ENCODE measurements at places on chromosomes 5 and 9.

- DNase-seq = no peak
These were observed 495.2 kb downstream of the TLE4 start for GRCh38 chr9:80066931-80067330.

GRCh38 chr5:178547753-178548415, 42.3 kb downstream of the COL23A1 start:
- no peak for DNase-seq

- DNase-seq = no peak
These were observed 113.4 kb upstream of the CNTLN start for GRCh38 chr9:17021387-17021970.

GRCh38 chr9:137671721-137672120, 52.9 kb downstream of the EHMT1 start:
- no peak for DNase-seq

GRCh38 chr9:18268381-18268780, 205.6 kb upstream of the ADAMTSL1 start:
- DNase-seq = no peak

GRCh38 chr9:93585695-93586094, 9.3 kb downstream of the PHF2 start:
- DNase-seq = no peak

DNA sequence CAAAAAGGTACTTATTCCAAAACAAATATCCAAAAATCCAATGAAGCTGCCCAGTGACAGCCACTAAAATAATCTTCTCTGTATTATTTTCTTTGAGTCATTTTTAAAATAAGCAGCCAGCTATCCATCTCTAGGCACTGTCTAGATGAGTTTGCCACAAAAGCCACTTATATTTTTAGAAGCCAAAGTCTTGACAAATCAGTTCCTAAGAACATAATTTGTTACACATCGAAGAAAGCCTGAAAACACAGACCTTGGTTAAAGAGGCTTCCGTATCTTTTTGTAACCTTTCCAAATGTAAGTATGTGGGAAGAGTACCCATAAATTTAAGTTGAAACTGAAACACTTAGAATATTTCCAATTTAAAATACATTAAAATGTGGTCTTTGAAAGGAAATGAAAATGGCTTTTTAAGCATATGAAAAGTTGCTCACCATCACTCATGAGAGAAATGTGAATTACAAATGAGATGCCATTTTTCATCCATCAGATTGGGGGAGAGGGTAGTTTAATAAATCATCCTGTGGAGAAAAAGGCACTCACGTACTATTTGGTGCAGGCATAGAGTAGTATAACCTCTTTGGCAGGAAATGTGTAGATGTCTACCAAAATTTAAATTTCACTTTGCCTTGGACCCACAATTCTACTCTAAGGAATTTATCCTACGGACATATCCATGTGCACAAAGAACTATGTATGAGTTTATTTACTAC, 180.4 kb downstream of the MLLT3 start:
- DNase-seq = no peak

DNA sequence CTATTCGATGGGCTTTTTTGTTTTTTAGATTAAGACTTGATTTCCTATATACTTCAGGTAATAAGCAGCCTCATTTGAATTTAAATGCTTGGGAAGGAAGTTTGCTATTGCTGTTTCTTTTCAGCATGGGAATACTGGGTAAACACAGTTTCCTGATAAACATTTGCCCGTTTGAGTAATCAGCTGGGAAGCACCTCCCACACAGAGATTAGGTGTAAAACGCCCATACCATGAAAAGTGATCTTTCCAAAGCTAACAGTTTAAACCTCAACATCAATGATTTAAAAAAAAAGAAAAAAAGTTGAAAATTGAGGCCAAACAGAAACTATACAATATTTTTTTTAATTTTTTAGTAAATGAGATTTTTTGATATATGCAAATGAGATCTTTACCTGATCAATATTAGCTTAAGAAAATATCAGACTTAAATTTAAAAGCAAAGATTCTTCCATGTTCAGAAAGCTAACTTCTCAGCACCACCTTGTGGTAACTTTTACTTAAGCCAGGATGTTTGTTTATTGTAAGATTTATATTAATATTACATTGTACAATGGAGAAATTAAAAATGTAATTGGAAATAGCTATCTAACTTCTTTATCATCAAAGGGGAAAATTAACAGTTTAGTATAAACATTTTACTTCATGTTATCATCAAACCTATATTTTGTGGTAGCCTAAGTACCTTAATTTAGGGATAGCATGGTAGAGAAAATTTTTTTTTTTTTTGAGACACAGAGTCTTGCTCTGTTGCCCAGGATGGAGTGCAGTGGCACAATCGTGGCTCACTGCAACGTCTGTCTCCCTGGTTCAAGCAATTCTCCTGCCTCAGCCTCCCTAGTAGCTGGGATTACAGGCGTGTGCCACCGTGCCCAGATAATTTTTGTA, 39.8 kb downstream of the F2RL2 start:
- DNase-seq = no peak

GRCh38 chr5:78757269-78758053, 108.9 kb upstream of the LHFPL2 start:
- DNase-seq = no peak

DNA sequence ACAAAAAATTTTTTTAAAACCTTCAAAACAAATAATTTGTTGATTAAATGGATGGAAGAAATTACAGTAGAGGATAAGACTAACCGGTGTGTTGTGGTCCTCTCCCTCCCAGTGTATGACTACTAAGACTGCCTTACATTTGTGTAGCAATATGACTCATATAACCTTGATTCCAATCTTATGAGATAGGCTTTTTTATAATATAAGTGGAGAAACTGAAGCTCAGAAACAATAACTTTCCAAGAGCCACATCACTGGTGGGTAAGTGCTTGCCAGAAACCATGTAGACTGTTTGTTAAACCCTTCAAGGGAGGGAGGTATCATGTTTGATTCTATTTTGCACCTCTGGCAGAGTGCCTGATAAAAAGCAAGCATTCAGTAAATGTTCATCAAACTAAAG, 47.5 kb downstream of the NLN start:
- DNase-seq = no peak

GRCh38 chr9:134681061-134681661, 39.6 kb downstream of the COL5A1 start:
- DNase-seq = no peak

DNA sequence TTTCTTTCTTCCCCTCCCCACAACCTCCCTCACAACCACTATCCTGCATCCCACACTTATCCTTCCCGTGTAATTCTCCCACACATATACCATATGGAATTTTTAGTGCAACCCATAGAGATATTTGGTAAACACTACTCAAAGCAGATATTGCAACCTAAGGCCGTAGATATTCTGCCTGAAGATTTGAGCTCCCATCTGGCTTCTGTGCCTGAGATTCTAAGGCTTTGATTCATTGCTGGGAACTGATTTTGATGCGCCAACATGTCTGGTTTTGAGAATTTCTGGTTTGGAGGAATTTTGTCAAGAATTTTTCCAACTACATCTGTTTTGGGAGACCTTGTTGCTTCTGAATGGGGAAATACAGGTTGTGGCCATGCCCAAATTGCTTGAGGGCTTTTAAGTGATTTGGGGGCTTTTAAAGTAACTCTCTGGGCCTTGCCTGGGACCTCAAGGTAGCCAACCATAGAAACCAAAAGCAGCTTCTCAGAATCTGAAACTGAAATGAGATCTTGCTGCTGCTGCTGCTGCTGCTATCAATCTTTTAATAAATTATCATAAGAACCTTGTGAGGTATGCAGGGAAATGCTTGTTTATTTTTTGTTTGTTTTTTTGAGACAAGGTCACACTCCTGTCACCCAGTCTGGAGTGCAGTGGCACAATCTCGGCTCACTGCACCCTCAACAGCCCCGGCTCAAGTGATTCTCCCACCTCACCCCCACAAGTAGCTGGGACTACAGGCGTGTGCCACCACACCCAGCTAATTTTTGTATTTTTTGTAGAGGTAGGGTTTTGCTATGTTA, 36.2 kb downstream of the PLAC8L1 start:
- no peak for DNase-seq

- no peak for DNase-seq
These were observed 26.3 kb upstream of the PTGER4 start for GRCh38 chr5:40653221-40654022.

GRCh38 chr5:142107736-142108431, 695 bp upstream of the NDFIP1 start:
- no peak for DNase-seq

DNA sequence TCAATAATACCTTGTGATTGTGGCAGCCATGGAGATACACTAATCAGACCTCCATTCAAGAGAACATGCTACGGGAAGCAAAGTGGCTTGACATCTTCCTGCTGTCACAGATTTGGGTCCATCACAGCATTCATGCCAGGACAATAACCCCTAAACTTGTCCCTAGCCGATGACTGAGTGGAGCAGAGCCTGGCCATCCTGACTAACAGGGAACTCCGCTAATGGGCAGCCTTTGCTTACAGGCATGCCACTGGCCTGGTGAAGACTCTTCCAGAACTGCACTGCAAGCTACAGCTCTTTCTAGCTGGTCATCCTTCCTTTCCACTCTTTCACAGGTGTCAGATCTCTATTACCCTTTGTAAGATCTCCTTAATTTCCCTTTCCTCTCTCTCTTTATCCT, 16.0 kb downstream of the FAM174A start:
- no peak for DNase-seq

DNA sequence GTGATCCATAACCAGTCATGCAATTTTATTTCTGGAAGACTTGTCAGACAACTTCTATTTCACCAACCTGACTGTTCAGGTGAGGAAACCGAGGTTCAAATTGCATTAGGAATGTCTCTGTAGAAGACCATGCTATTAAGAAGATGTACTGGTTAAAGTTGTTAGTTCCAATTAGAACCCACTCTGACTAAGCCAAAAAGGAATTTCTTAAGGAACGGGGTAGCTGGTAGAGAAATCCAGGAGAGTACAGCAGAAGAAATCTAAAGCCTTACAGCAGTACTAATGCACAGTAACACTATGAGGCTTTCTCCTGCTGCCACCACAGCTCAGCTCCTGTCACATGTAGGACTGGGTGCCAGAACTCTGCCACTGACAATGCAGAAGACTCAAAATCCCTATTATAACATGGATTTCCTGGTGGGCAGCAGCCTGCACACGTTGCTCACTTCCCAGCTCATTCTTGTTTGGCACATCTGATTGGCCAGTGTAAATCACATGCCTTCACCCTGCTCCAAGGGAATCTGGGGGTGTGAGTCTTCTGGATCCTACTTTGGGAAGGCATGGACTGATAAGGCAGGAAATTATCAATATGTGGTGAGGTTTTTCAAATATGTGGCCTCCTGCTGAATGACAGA, 37.1 kb downstream of the CAST start:
- no peak for DNase-seq

- no peak for DNase-seq
These were observed 105.3 kb downstream of the PAX5 start for GRCh38 chr9:36928670-36929349.

- DNase-seq = no peak
These were observed 186.1 kb upstream of the PRLR start for GRCh38 chr5:35416217-35416988.
